ENCODE measurements at places on chromosomes 11 and 22.

GRCh38 chr11:123700772-123701171 lies 40.7 kb downstream of the ZNF202 start:
- DNase-seq, result no peak

DNA sequence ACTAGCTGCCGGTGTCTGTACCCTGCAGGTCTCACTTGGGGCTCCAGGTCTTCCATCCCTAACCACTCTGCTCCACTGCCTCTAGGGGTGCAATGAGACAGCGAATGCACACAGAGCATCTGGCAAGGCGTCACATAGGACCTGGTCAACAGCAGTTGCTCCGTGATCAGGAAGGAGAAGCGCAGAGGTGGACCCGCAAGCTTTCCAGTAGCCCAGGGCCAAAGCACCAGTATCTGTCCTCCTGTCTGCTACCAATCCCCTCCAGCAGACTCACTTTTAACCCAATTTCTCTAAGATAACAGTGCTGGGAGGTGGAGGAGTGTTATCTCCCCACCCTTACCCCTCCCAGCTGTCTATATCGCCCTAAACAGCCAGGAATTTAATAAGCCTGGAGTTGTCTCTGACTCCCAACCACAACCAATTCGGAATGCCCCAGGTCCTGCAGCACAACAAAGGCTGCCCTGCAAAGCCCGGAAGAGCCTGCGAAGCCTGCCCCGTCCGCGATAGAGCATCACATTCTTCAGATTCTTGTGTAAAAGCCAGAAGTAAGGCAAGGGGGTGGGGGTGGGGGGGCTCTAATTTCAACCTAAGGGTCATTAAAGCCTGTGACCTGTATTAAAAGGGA lies 19.3 kb downstream of the MYH9 start:
- peak; percentile 72 for DNase-seq

DNA sequence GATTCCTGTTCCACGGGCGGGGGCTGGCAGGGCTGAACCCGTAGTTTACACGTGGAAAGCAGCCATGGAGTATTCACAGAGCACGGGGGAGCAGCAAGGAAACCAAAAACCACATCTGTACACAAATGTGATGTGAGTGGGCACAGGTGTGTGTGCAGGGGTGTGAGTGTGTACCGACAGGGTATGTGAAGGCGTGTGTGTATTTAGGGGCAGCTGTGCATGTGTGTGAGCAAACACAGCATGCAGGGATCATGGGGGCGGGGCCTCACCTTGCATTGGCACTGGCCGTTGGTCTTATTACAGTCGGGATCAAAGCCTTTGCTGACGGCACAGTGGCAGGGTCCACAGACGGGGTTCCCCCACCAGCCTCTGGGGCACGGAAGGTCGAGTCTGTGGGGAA lies 58.4 kb downstream of the TRMU start:
- no peak for DNase-seq

DNA sequence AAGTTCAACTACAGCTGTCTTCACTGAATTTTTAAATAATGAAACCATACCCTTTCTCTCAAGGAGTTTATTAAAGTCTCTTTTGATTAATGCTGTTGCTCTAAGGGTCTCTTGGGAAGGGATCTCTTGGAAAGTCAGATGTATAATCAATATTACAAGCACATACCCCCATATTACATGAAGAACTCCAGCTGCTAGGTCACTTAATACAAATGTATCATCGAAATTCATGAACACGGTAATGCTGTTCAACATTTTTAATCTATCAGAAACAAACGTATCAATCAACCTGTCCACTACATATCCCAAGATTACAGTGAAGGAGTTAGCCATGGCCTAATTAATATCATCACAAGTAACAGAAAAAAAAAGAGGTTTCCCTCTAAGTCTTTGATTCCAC lies 383.2 kb upstream of the ARHGAP42 start:
- no peak for DNase-seq

GRCh38 chr11:33701302-33702230 lies 940 bp upstream of the C11orf91 start:
- no peak for DNase-seq

DNA sequence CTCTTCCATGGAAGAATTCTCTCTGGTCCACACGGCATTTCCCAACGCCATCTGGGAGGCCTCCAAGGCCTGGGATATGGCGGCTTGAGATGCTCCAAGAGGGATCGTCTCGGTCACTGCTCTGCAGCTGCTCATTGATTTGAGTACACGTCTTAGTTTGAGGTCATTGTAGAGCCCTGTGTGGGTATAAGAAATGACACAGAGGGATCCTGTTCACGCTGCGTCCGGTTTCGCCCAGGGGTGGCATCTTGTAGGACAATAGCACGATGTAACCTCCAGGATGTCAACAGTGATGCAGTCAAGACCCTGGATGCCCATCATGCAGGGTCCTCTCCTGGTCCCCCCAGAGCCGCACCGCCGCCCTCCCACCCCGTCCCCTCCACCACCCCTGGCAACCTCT lies 564.6 kb downstream of the BRD1 start:
- no peak for DNase-seq

- no peak for DNase-seq
Observed at GRCh38 chr11:69878144-69878883, 59.1 kb upstream of the FGF3 start.

DNA sequence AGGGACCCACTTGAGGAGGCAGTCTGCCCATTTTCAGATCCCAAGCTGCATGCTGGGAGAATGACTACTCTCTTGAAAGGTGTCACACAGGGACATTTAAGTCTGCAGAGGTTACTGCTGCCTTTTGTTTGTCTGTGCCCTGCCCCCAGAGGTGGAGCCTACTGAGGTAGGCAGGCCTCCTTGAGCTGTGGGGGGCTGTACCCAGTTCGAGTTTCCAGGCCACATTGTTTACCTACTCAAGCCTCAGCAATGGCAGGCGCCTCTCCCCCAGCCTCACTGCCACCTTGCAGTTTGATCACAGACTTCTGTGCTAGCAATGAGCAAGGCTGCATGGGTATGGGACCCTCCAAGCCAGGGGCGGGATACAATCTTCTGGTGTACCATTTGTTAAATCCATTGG lies 126.0 kb downstream of the OR4A5 start:
- DNase-seq, result no peak

- DNase-seq, result no peak
Observed at GRCh38 chr22:30893434-30894370, 74.9 kb downstream of the MORC2 start.

- DNase-seq, result peak; percentile 43
Observed at GRCh38 chr11:70397336-70397982, 870 bp upstream of the CTTN start.

- DNase-seq, result no peak
Observed at GRCh38 chr11:120608760-120609211, 97.2 kb downstream of the GRIK4 start.

DNA sequence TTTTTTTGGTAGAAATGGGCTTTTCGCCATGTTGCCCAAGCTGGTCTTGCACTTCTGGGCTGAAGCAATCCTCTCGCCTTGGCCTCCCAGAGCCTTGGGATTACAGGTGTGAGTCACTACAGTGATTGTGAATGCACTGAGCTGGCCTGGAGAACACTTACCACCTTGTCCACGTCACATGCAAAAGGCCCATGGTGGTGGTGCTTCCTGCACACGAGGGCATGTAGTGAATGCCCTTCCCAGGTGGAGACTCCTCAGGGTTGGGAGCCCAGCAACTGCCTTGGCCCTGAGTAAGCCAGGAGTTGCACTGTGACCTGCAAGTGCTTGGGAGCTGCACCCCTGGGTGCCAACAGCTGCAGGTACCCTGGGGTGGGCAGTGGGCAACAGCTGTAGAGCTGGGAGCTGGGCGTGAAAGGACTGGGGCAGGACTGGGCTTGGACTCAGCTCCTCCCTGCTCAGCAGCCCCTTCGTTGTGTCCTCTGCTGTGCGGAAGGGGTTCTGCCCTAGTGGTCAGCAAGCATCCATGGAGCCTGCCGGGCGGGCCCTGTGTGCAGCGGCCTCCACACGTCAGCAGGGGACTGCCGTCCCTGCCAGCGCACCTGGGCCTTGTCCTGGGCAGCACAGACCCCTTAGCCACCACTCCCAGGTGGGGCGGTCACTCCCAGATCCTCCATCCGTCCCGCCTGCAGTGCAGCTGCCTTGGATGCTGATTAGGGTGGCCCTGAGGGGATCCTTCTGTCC lies 9.3 kb upstream of the ADORA2A start:
- no peak for DNase-seq

DNA sequence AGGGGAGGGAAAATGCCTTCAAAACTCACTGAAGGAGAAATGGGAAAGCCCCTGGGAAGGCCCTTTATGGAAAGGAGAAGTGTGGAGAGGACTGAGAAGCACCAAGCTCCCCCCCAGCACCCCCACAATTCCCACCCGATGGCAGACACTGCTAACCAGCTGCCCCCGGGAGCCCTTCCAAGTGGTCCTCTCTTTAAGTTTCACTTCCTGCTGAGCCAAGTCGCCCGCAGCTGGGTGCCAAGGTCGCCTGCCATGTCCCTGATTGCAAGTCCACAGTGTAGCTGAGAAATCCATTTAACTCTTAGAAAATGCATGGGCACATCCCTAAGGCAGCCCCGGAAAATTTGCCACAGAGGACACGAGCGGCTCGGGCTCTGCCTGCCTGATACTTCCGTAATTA lies 68.2 kb downstream of the GALNT18 start:
- DNase-seq, result no peak

DNA sequence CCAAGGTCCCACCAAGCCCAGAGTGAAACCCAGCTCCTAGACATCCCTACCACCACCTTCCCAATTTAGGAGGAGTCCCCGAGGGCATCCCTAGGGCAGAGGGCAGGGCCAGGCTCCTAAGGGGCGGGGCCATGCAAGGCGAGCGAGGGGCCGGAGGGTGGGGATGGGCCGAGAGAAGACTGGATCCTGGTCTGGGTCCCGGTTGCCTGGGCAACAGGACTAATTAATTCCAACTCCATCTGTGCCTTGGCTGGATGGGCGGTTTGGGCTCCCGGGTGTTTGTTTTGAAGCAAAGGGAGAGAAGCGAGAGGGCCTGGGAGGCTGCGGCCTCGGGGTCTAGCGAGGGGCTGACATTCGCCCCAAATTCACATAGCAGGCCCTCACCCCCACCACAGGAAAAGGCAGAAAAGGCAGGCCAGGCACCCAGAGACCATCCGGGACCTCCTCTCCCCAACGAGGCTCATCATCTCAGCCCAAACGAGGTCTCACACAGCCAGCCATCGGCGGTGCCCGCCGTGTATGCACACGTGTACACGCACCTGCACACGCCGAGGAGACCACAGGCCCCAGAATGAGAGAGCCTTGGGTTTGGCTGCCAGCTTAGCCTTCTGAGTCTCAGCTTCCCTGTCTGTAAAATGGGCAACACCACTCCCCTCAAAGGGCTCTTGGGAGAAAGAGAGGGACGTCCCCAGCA lies 23.9 kb downstream of the ELFN2 start:
- DNase-seq, result no peak

DNA sequence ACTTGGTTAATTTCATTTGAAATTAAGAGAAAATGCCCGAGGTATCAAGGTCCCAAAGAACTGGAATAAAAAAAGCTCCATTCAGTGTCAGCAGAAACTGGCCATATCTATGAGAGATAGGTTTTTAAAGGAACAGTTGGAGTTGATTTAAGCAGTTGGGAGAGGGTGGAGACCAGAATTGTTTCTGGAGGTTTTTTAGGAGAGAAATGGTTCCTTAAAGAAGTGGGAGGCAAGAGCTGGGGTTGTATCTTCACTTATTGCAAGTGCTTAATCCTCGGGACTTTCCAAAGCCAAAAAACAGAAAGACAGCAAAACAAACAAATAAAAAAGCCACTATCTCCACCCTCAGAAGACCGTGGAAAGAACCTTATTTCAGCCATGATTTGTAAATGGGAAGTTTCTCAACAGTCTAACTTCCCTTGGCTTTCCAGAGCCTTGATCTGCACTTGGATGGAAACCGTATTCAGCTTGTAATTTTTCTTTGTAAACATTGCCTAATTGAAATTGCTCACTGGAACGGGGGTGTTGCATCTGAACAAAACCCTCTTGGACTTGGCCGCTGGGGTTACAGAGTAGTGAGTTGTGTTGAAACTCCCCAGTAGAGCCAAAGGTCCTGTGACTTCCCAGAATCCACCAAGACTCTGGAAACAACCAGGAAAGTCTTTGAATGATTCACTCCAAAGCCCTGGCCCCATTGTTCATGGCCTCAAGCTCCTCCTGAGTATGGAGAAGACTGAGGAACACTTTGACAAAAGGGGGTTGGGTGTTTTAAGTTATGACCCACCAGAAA lies 115.6 kb downstream of the SLC1A2 start:
- DNase-seq, result peak; percentile 52

- DNase-seq, result no peak
Observed at GRCh38 chr11:34649597-34649996, 28.7 kb downstream of the EHF start.

DNA sequence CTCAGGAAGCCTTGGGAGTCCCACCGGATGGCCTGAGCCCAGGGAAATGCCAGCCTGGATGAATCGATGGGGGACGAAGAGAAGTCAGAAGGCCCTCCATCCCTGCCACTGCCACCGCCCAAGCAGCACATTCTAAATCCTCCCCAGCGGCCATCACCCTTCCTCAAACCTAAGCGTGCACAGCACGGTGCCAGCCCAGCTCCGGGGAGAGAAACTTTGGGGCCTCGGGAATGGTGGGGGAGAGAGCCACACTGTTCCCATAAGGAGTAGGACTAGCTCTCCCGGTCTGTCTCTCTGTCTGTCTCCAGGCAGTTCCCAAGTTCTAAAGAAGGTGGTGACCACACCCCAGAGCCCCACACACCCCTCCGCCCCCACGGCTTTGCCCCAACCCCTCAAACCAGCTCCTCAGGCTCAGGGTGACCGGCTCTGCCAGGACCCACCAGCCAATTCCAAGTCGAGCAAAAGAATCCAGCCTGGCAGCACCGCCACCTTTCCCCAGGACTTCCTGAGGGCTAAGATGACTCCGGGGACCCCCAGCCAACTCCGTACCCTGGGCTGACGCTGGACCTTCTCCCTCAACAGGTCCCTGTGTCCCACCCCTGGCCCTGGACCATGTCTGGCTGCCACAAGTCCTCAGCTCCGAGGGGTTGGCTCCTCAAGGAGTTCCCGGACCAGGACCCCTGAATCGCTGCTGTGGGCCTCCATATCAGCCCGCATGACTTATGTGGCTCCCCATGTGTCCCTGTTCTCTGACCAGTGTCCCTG lies 2.7 kb downstream of the AHNAK start:
- DNase-seq, result no peak

- DNase-seq, result no peak
Observed at GRCh38 chr11:6397156-6397555, 6.9 kb downstream of the SMPD1 start.

DNA sequence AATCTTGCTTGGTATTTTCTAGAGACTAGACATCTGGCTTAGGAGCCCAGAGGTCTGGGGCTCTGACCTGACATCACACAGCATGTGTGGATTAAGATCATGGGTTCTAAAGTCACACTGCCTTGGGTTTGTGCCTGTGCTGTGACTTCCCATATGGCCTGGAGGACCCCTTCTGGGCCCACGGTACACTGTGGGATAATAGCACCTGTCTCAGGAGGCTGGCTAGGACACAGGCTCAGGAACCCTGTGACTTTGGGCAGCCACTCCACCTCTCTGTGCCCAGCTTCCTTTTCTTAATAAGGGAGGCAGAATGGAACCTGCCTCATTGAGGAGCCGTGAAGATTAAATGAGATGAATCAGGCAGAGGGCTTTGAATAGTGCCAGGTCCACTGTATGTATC lies 99.2 kb upstream of the B3GAT1 start:
- DNase-seq, result no peak

All from HepG2 (cell line).